GM19239 (cell line): ENCODE measurements at places on chromosomes 13 and 19.

- DNase-seq, result no peak
These were observed 9.6 kb downstream of the EFNB2 start for GRCh38 chr13:106525865-106526264.

GRCh38 chr13:44252938-44253337 is 120.7 kb upstream of the SERP2 start:
- no peak for DNase-seq

GRCh38 chr19:1057176-1057855 is 9.7 kb upstream of the ARHGAP45 start:
- no peak for DNase-seq

DNA sequence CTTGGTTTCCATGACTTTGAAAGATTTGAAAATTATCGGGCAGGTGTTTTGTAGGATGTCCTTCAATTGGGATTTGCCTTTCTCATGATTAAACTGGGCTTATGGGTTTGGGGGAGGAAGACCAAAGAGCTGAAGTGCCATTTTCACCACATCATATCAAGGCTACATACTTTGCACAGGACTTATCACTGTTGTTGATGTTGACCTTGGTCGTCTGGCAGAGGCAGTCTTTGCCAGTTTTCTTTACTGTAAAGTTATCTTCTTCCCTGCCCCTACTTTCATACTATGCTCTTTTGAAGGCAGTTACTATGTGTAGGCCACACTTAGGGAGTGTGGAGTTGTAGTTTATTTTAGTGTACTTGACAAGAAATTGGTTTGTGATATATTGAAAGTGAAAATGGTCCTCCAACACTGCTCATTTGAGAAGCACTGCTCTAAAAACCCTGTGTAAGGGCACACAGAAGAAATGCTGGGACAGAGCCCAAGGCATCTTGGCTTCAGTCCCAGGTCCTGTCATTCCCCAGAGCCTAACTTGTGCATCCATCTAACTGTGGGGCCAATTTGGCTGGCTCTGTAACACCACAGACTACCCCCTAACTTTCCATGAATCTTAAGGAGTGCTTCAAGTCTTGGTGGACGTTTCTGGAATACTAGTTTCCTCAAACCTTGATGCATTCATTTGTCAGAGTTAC is 384.9 kb downstream of the KCNRG start:
- no peak for DNase-seq

GRCh38 chr19:54576411-54576976 is 2.9 kb downstream of the LILRA2 start:
- DNase-seq, result no peak
